ENCODE measurements at places on chromosomes 5 and 9.
A peak's percentile ranks its signal among the peaks of the same experiment; 100 is the strongest.

- H3K27me3 ChIP-seq: no peaks in the 10 kb centered on the region
- H3K4me3 ChIP-seq: no peak overlapping the region
- DNase-seq: peak; percentile 84
- H3K27ac ChIP-seq: peak overlapping the region; percentile 45
- H3K4me1 ChIP-seq: peaks cover 17% of the 10 kb centered on the region
Measured at GRCh38 chr5:142717582-142718215, 31.8 kb upstream of the FGF1 start.

DNA sequence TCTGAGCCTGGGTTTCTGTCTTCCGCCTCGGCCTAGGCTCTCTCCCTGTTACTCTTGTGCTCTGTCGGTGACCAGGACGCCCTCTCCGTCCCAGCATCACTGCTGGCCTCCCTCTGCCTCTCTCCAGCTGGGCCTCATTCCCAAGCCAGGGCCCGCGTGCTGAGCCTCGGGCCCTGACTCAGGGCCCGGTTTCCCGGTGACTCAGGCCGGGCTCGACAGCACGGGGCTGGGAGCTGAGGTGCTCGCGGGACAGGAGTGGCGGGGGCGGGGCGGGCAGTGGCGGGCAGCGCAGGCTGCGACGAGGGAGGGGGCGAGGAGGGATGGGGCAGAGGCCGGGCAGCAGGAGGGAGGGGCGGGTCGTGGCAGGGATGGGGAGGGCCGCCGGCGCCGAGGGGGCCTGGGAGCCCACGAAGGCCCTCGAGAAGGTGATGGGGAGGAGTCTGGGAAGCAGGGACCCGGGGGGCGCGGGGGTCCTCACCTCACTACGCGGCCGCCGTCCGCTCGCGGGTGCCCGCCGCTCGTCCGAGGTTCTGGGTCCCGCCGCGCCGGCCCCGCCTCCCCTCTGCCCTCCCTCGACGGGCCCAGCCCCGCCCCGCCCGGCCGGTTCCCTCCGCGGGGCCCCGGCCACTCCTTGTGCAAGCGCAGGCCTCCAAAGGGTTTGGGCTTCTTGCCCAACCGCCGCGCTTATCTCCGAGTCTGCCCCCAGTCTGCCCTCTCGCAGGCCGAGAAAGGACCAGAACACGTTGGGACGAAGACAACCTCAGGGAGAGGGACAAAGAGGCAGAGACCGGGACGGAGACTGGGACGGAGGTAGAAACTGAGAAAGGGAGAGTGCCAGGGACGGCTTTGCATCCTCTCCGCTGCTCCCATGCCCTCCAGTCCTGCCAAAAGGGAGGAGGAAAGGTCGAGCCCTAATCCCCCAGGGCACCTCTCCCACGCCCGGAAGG is at the start of gene ARAP3:
ARAP3 (minus strand) TSS at position 536 of the 947 bp plus-strand sequence. CDS start 1,744 bp downstream, outside the sequence.
- peak within 1 kb of the TSS; percentile 55 for H3K27ac ChIP-seq
- no peaks in the 10 kb centered on the region for H3K36me3 ChIP-seq
- H3K4me1 ChIP-seq: peaks cover 11% of the 10 kb centered on the region
- H3K4me3 ChIP-seq: peak within 1 kb of the TSS; percentile 58
- peak; percentile 96 for DNase-seq

GRCh38 chr9:88945636-88946333 is 45.5 kb upstream of the S1PR3 start:
- no peak for DNase-seq
- no peaks in the 10 kb centered on the region for H3K36me3 ChIP-seq
- H3K27ac ChIP-seq: no peak overlapping the region
- H3K4me1 ChIP-seq: peaks cover 16% of the 10 kb centered on the region

DNA sequence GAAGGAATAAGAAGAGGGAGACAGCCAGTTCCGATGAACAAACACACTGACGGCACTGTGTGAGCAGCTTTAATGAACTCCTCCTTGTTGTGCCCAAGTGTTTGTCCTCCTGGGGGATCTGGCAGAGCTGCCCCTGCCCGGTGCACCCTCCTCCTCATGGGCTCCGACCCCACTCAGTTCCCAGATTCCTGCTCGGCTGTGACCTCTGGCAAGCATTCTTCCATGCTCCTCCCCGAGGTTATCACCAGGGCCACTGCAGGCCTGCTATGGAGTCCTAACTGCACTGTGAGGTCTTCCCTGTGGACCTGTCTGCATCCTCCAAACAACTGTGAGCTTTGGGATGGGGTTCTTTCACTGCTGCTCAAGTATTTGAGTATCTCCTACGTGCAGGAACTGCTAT is 142.2 kb downstream of the DCP2 start:
- no peaks in the 10 kb centered on the region for H3K27me3 ChIP-seq
- H3K4me1 ChIP-seq: peaks cover 28% of the 10 kb centered on the region
- no peak overlapping the region for H3K27ac ChIP-seq
- no peak overlapping the region for H3K4me3 ChIP-seq
- H3K36me3 ChIP-seq: no peaks in the 10 kb centered on the region

GRCh38 chr5:76547242-76547890 is 75.8 kb downstream of the F2RL2 start:
- DNase-seq: peak; percentile 4
- H3K4me1 ChIP-seq: no peaks in the 10 kb centered on the region
- 0 out of 2 replicates have a peak, but pooled peaks cover 7% of the 10 kb centered on the region for H3K27me3 ChIP-seq
- H3K27ac ChIP-seq: no peak overlapping the region
- H3K4me3 ChIP-seq: no peak overlapping the region

- H3K27ac ChIP-seq: peak overlapping the region; percentile 83
- H3K4me3 ChIP-seq: peak overlapping the region; percentile 42
- H3K4me1 ChIP-seq: peaks cover 26% of the 10 kb centered on the region
- H3K27me3 ChIP-seq: no peaks in the 10 kb centered on the region
- DNase-seq: peak; percentile 95
Measured at GRCh38 chr5:112146323-112147226, 272.5 kb downstream of the EPB41L4A start.

DNA sequence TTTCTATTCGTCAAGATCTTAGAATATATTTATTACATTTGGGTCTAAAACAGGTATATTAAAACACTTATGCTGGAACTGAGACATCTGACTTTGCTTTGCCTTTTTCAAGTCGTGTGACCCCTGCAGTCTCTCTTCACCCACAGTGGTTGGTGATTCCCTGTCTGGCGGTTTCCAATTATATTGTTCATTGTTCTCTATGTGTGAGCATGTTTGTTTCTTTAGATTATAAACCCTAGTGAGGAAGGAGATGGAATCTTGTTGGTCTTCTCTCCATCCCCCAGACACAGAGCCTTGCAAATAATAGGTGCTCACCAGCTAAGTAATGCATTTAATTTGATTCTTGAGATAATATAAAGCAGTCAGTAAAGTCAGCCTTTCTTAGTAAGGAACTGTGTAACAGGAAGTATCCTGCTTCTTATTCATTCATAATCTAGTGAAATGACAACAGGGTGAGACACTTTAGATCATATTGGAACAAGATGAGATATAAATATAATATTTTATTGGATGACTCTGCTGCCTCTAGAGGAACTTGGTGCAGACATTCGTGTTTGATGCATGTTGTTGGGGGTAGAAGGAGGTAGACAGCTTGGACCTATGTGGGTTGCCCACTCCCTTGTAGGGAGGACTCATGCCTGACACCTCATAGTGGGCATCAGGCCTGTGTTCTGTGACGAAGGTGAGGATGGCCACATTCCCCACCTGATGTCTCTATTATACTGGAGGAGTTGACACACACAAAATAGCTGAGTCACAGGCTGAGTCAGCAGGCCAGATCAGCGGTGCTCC is 88.1 kb downstream of the FGF1 start:
- peak overlapping the region; percentile 61 for H3K27ac ChIP-seq
- H3K4me3 ChIP-seq: no peak overlapping the region
- H3K4me1 ChIP-seq: peaks cover 31% of the 10 kb centered on the region
- peak; percentile 95 for DNase-seq
- H3K27me3 ChIP-seq: no peaks in the 10 kb centered on the region

GRCh38 chr5:107365320-107366109 is 305.2 kb downstream of the EFNA5 start:
- DNase-seq: no peak
- H3K4me3 ChIP-seq: no peak overlapping the region
- 0 out of 2 replicates have a peak, but pooled peaks cover 13% of the 10 kb centered on the region for H3K27me3 ChIP-seq
- H3K36me3 ChIP-seq: no peaks in the 10 kb centered on the region

DNA sequence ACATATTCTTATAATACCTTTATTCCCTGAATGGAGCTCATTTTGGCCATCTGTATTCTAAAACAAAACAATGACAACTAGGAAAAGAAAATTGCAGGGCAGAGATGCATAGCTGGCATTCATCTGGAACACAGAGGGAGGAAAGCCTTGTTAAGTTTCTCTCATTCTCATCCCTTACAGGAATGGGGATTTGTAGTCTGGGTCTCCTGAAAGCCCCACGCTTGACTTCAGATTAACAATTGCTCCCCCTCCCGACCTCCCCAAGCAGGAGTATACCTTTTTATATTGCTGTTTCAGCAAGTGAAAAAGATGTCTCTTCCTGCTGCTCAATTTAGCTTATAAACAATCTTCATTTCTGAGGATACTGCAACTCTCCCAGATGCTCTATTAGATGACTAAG is 812.1 kb downstream of the EFNA5 start:
- H3K27me3 ChIP-seq: no peaks in the 10 kb centered on the region
- no peak overlapping the region for H3K4me3 ChIP-seq
- H3K4me1 ChIP-seq: no peaks in the 10 kb centered on the region
- H3K36me3 ChIP-seq: no peaks in the 10 kb centered on the region
- no peak for DNase-seq

DNA sequence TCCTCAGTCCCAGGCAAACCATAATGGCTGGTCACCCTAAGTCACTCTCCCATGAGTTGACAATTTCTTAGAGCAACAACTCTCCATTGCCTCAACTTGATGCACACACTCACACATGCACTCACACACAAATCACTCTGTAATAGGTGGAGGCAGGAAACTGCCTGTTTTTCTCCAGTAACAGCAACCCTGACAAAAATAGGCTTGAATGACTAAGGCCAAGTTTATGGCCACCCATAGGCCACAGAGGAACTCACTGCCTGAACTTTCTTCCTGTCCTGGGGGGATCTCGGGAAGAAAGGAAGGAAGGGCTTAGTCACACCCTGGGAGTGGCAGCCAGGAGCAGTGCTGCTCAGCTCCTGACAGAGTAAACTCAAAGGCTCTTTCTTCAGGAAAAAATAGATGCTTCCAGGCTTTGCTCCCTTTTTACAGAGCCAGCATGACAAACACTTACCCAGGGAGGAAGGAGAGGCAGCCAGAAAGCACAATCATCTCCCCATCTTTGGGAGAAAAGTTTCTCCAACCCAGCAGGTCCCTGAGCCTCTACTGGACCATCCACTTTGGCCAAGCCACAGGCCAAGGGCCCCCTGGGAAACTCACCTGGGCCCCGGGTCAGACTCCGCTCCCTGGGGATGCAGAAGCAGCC is 368 bp downstream of the SH3TC2 start:
- no peaks in the 10 kb centered on the region for H3K36me3 ChIP-seq
- peak; percentile 90 for DNase-seq
- no peak overlapping the region for H3K4me3 ChIP-seq
- no peaks in the 10 kb centered on the region for H3K27me3 ChIP-seq
- peak overlapping the region; percentile 72 for H3K27ac ChIP-seq

DNA sequence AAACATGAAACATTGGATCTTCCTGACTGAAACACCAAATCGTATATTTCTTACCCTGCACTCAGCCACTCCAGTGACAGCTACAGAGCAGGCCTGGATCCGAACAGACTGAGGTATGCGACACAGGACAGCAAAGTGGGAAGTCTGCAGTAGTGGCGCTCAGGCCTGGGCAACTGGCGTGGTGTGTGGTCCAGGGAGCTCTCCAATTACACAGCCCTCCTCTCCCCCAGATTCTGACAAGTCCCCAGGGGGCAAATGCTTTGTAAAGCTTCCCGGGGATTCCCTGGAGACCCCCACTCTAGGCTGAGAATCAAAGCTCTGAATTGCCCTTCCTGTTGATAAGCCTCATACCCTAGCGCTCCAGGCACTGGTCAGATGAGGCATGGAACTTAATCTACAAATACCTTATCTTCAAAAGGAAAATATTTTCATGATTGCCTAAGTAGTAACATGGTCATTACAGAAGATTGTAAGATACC is 104.8 kb upstream of the ERCC6L2 start:
- H3K4me3 ChIP-seq: no peak overlapping the region
- no peak overlapping the region for H3K27ac ChIP-seq
- peaks cover 49% of the 10 kb centered on the region for H3K27me3 ChIP-seq
- DNase-seq: no peak

- no peak overlapping the region for H3K4me3 ChIP-seq
- H3K4me1 ChIP-seq: peaks cover 20% of the 10 kb centered on the region
- no peaks in the 10 kb centered on the region for H3K36me3 ChIP-seq
- no peak overlapping the region for H3K27ac ChIP-seq
Measured at GRCh38 chr5:171757853-171758535, 27.6 kb upstream of the SMIM23 start.

GRCh38 chr9:16458696-16459420 is 411.6 kb downstream of the BNC2 start:
- H3K4me1 ChIP-seq: no peaks in the 10 kb centered on the region
- H3K27ac ChIP-seq: no peak overlapping the region
- H3K4me3 ChIP-seq: no peak overlapping the region
- peak; percentile 30 for DNase-seq

DNA sequence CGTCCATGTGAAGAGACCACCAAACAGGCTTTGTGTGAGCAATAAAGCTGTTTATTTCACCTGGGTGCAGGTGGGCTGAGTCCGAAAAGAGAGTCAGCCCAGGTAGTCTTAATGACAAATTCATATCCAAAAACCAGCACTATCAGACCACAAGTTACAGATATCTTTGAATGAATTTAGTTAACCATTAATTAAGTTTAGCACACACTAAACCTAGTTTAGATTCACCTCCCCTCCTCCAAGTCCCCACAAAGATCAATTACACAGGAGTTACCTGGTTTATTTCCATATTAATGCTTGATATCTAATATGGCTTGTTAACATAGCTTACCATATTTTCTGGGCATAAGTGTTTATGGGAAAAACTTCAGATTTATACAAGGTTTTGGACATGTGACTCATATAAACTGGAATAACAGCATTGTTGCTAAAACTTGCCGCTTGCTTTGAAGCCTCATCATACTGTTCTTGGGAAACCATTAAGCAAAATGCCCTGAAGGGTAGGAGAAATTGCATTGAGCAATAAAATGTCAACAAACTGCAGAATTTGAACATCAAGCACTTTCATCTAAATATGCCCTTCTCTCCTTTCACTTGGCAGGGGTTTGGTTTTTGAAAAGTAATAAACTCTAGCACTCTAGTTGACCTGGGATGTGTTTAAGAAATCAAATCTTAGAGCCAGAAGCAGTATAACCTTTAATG is 166.9 kb downstream of the SNCAIP start:
- no peaks in the 10 kb centered on the region for H3K27me3 ChIP-seq
- H3K36me3 ChIP-seq: no peaks in the 10 kb centered on the region

GRCh38 chr9:76882686-76883085 is 23.2 kb downstream of the PRUNE2 start:
- DNase-seq: no peak
- no peaks in the 10 kb centered on the region for H3K27me3 ChIP-seq
- no peaks in the 10 kb centered on the region for H3K36me3 ChIP-seq
- no peak overlapping the region for H3K4me3 ChIP-seq

GRCh38 chr9:83959061-83959460 is 21.0 kb downstream of the HNRNPK start:
- peak overlapping the region; percentile 18 for H3K27ac ChIP-seq
- no peaks in the 10 kb centered on the region for H3K36me3 ChIP-seq
- H3K4me3 ChIP-seq: no peak overlapping the region
- DNase-seq: peak; percentile 73

GRCh38 chr5:125464847-125465432 is 718.5 kb upstream of the ZNF608 start:
- no peaks in the 10 kb centered on the region for H3K36me3 ChIP-seq
- no peaks in the 10 kb centered on the region for H3K4me1 ChIP-seq
- H3K27ac ChIP-seq: no peak overlapping the region
- peaks cover 19% of the 10 kb centered on the region for H3K27me3 ChIP-seq
- no peak overlapping the region for H3K4me3 ChIP-seq

Measured in GM23248 (cell line).